ENCODE measurements at places on chromosomes 6 and 20.

DNA sequence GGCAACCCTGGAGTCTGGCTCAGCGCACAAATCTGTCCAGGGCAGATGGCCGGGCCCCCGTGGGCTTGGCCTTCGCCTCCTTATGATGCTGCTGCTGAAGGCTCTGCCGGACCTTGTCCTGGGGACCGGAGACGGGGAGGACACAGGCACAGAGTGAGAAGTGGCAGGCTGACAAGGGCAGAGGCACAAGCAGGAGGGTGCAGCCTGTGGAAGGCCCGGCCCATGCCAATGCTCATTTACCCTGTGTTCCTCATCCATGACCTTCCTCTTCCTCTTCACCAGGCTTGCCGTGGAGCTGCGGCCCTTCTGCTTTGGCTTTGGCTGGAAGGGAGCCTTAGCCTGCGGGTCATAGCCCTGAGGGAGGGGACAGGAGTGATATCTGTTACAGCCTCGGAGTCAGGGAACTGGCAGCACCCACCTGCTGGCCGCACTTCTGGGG is 2.4 kb downstream of the B3GALT4 start:
- no peak for DNase-seq

DNA sequence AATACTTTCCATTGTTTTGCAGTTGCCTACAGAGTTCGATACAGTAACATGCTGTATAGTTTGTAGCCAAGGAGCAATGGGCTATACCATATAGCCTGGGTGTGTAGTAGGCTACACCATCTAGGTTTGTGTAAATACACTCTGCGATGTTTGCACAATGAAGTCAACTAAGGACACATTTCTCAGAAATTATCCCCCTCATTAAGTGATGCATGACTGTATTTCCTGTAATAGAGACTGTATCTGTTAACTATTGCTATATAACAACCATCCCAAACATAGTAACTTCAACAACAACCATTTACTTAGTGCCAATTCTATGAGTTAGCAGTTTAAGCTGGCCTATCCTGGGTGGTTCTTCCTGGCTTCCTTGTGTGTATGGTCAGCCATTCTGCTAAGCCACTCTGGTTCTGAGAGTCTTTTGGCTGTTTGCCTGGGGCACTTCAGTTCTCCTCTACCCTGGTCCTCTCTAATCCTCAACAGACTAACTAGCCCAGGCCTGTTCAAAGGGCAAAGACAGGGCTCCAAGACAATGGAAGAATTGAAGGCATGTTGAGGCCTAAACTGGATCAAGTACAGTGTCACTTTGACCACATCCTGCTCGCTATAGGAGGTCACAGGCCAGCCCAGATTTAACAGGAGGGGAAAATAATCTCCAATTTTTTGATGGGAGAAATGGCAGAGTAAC is 124.0 kb downstream of the PLCB1 start:
- no peak for DNase-seq

DNA sequence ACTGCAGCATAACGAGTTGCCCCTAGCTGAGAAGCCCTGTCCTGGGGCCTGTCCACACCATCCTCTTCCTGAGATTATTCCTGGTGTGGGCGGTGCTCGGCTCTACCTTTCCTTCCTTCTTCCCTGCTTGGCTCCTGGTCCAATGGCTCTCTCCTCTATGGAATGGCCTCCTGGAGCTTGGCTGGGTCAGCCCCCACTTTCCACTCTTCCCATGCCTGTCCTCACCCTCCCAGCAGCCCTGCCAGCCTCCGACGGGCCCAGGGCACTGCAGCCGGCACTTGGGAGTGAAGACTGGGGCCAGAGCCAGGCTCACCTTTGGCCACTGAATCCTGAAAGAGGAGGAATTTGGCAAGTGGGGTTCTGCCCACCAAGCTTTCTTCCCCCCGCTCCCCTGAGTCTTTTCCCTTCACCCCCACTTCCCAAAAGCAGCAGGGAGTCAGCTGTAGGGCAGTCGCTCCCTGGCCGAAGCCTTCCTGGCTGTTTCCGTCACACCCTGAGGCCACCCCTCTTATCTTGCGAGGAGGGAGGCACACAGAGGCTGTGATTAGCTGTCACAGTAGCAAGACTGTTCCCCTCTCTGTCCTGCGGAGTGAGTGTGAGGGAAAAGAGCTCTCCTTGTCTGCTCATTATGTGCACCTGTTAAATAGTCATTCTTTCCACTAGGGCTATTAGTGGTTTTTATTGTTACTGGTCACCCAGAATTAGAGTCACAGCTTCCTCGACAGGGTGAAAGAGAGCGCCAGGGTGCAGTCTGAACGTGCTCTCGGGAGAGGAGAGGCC is 6.3 kb upstream of the CDSN start:
- no peak for DNase-seq

DNA sequence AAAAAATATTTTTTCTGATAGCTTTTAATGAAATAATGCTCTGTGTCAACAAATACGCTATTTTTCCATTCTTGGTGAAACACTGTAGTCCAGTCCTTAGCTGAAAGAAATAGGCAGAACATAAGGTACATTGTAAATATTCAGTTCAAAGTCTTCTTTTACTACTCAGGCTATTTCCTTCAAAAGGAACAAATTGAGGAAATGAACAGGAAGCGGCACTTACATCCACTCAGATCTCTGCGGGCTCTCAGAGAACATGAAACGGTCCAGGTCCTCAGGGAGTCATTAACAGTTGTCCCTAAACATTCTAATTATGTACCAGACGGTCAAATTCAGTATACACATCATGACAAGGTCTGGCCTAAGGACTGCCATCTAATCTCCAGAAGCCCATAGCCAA is 212.6 kb downstream of the KIF16B start:
- DNase-seq, result no peak

DNA sequence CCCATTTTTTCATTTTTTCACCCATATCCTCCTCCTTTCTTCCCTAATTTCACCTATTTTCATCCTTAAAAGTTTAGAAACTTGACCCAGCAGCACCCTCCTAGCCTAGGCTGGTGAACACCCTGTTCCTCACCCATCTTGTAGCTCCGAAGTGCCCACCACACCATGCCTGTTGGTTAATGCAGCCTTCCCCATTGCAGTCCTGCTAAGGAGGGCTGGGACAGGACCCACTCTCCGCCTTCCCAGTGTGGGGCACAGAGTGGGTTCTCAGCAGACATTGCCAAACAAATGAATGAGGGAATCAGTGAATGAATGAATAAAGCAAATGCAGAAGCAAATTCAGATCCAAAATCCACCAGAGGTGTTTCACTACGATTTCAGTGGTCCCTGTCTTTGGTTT is 45.7 kb downstream of the CTCFL start:
- no peak for DNase-seq

- DNase-seq, result no peak
These were observed 84.1 kb upstream of the EPB41L1 start for GRCh38 chr20:36070451-36070850.

DNA sequence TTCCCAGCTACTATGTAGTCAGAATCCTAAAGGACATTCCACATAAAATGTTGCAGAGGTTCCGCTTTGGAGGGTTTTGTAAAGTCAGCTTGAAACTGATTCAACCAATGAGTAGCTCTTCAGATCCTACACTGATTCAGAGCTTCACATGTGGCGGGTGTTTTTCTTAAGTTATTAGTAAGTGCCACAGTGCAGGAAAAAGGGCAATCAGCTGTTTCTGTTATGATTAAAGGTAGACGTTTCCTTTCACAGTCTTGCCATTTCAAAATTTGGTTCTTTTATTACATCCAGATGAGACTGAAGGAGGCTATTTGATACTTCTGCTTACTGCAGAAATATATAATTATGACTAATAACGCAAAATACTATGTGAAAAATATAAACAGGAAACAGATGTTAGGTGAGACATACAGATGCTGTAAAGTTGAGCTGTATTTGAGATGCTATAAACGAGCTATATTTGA is 443.9 kb downstream of the CDKAL1 start:
- no peak for DNase-seq

DNA sequence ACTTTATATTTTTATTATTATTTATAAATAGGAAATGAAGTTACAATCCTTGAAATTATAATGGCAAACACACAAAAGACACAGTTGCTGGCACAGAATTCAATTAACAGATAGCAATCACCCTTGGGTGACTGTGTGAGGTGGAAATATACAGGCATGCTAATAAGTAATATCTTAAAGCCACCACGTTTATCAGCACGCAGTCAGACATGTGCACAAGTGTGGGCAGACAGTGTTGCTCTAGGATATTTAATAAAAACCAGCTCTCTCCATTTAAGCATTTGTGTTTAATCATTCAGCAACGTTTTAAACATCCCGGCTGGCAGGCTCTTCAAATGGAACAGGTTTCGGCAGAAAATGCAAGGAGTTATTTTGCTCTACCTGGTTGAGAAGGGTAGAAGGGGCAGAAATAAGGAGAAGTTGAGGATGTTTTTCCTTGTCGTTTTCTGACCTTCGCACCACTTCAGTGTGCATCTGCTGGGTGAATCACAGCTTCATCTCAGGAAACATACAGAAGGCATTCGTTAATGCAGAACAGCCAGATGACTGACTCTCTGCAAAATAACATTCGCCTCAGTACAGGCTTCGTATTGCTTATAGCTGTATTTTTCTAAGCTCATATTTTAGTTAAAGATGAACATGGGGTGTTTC is 585.1 kb downstream of the QKI start:
- no peak for DNase-seq

DNA sequence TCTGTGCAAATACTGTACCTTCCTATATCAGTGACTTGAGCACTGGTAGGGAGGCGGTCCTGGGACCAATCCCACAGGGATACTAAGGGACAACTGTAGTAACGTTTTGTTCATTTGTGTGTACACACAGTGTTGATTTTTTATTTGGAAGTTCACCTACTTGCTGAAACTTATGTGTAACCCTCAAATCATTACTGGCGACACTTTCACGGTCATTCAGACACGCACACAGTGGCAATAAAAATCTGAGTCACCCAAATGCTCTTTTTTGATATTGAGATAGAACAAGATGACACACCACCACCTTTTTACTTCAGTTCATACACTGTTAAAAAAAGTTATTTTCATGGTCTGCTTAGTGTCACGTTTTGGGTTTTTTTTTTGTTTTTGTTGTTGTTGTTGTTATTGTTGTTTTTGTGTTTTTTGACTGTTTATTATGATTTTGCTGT is 79.8 kb downstream of the QKI start:
- DNase-seq, result no peak

DNA sequence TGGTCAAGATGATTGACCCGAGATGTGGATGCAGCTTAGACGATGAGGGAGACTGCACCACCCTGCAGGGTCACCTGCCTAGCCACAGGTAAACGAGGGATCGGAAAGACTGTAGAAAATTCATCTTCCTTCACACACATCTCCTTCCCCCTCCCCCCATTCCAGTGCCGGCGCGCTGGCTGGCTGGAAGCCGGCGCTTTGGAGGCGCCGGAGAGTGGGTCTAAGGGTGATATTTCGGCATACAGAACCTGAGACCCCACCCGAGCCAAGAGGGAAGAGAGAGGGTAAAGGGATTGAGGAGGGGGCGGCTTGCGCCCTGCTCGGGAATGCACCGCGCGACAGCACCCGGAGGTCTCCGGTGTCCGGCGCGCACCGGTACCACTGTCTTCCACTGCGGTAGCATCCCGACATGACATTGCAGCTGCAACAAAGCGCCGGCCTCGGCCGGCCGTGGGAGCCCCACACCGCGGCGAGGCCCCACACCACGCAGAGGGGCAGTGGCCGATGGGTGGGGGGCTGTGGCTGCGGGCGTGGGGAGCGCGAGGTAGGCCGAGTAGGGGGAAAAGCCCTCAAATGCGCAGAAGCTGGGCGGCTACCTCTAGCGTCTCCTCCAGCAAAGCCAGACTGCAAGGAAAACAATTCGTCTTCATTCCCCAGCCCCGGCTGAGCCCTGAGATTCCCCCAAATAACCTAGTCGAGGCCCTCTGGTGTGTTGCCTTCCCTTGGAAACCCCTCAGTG is 984 bp downstream of the TNFRSF21 start:
- DNase-seq, result no peak

GRCh38 chr6:151160929-151161757 is 78.6 kb upstream of the AKAP12 start:
- no peak for DNase-seq

GRCh38 chr20:47057661-47058060 is 163.0 kb downstream of the EYA2 start:
- no peak for DNase-seq

DNA sequence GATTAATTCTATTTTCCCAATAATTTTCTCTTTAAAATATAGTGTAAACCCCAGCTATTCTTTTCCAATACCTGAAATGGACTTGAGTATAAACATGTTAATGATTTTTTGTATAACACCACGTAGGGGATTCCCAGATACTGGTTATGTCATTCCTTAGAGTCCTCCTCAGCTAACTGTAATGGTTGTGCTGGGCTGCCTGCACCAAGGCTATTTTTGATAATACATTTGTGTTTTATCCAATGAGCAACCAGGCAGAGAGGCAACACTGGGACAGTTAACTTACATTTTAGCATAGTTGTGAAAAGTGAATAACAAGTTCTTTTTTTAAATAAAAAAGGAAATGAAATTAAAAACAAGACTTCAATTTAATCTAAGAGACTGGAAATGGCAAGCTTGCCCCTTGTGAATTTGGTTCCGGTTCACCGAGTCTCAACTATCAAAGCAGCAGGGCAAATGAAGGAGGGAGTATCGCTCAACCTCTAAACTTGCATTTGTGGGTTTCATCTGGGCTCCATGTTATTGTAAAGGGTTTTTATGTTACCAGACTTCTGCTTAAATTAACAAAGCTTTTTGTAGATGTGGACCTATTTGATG is 18.8 kb upstream of the BACH2 start:
- DNase-seq, result no peak

GRCh38 chr20:9109566-9109965 is 40.7 kb downstream of the PLCB4 start:
- no peak for DNase-seq

- DNase-seq, result no peak
These were observed 576.4 kb downstream of the PRKN start for GRCh38 chr6:162151021-162151665.

GRCh38 chr6:58198301-58198700 is 880.9 kb downstream of the PRIM2 start:
- no peak for DNase-seq

GRCh38 chr6:152669895-152670294 is 27.8 kb upstream of the MYCT1 start:
- no peak for DNase-seq

DNA sequence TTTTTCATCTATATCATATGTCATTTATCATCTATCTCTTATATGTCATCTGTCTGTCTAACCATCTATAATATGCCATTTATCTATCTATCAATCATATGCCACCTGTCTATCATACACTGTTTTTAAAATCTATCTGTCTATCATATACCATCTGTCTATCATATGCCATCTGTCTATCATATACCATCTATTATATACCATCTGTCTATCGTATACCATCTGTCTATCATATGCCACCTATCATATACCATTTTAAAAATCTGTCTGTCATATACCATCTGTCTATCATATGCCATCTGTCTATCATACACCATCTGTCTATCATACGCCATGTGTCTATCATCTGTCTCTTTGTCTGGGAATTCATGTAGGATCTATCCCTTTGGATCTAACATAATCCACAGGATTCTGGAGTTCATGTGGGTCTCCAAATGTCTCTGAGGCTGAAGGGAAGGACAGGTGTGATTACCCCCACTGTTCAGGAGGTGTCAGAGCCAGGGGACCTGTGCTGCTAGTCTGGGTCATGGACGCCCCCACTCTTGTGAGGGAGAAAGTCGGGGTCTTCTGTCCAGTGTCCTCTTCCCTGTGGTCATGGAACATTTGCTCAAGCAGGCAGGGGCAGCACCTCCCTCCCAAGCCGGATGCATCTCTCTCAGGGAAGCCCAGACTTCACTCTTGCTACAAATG is 36.9 kb upstream of the FRMD1 start:
- DNase-seq, result no peak
